Activated CD4-positive, alpha-beta T cell treated with anti-CD3 and anti-CD28 coated beads for 24 hours (primary cell): ENCODE measurements at places on chromosomes 5 and 9.

- no peak for DNase-seq
Observed at GRCh38 chr5:169652057-169652456, 15.0 kb downstream of the DOCK2 start.

- no peak for DNase-seq
Observed at GRCh38 chr5:157072508-157072907, 13.6 kb upstream of the HAVCR1 start.

- DNase-seq = no peak
Observed at GRCh38 chr9:135707252-135708138, 5.5 kb downstream of the KCNT1 start.

- no peak for DNase-seq
Observed at GRCh38 chr9:121889990-121890563, 203.0 kb downstream of the TTLL11 start.

GRCh38 chr9:134410071-134410834 lies 84.0 kb downstream of the RXRA start:
- no peak for DNase-seq

- no peak for DNase-seq
Observed at GRCh38 chr5:167652690-167653089, 638.8 kb upstream of the WWC1 start.

- no peak for DNase-seq
Observed at GRCh38 chr5:119393746-119394145, 37.9 kb downstream of the TNFAIP8 start.

GRCh38 chr5:143196601-143197259 lies 206.8 kb downstream of the NR3C1 start:
- no peak for DNase-seq

- no peak for DNase-seq
Observed at GRCh38 chr5:156755421-156756087, 94.5 kb upstream of the PPP1R2B start.

DNA sequence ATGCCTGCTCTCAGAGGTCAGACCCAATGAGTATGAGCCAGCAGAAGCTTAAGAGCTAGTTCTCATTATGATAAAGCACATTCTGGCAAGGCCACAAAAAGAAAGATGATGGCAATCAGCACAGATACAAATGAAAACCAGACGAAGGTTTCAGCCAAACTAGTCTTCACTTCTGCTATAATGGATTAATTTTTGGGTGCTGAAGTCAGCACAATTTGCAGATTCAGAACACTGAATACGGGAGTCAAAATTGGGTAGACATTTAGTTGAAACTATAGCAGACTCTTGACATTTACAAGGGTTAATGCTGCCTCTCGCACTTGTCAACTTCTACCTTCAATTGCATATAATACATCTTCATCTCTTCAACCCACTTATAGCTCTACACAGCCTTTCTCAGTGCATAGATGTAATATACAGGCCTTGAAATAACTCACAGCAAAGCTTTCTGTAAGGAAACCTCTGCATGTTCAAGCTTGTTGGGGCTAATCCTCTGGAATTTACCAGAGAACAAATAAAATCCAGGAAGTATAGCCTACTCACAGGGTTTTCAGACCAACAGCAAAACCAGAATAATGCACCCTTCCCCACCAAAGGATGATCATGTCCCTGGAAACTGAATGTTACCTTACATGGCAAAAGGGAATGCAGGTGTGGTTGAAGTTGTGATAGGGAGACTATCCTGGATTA lies 77.1 kb downstream of the BAAT start:
- no peak for DNase-seq
